GM23338 (cell line): ENCODE measurements at places on chromosomes 6 and 20. TPM values are rescaled to one million over a fixed set of nuclear protein-coding genes. Genes with fewer than 3 reads are reported as not detected.
A peak's percentile ranks its signal among the peaks of the same experiment; 100 is the strongest.

RRAGD gene
- polyA plus RNA-seq: 7.0 and 8.5 TPM in 2 replicates

MTFR2 gene
- polyA plus RNA-seq: 10.3 and 13.5 TPM in 2 replicates

PRICKLE4 gene
- polyA plus RNA-seq: 0.42 and 0.48 TPM in 2 replicates

NKX2-4 gene
- polyA plus RNA-seq: 0.31 and 0.61 TPM in 2 replicates

NHLRC1 gene
- 1.1 and 1.2 TPM in 2 replicates for polyA plus RNA-seq

TAP2 gene
- 3.4 and 4.9 TPM in 2 replicates for polyA plus RNA-seq

CLPSL2 gene
- polyA plus RNA-seq: 2.9 and 3.6 TPM in 2 replicates

SLC24A3 gene
- 0.81 and 1.2 TPM in 2 replicates for polyA plus RNA-seq

FAM83C gene
- polyA plus RNA-seq: not detected in 2 replicates

TP53TG5 gene
- polyA plus RNA-seq: not detected in 2 replicates

ETV7 gene
- polyA plus RNA-seq: 0.47 and 0.78 TPM in 2 replicates

ATP6V1G2 gene
- polyA plus RNA-seq: 2.2 and 2.7 TPM in 2 replicates

PARD6B gene
- 20.0 and 23.5 TPM in 2 replicates for polyA plus RNA-seq

TMEM63B gene
- polyA plus RNA-seq: 8.0 and 10.1 TPM in 2 replicates

- no peak for DNase-seq
These were observed 143.4 kb downstream of the JARID2 start for GRCh38 chr6:15389084-15389764.

- no peak for DNase-seq
These were observed 162.6 kb upstream of the SNX9 start for GRCh38 chr6:157660414-157660813.

GRCh38 chr6:71385111-71385822 lies 96.7 kb downstream of the OGFRL1 start:
- no peak for DNase-seq

- DNase-seq: no peak
These were observed 23.9 kb upstream of the SPTLC3 start for GRCh38 chr20:12984863-12985262.

GRCh38 chr20:48025051-48025515 lies 239.8 kb upstream of the SULF2 start:
- DNase-seq: peak; percentile 21

DNA sequence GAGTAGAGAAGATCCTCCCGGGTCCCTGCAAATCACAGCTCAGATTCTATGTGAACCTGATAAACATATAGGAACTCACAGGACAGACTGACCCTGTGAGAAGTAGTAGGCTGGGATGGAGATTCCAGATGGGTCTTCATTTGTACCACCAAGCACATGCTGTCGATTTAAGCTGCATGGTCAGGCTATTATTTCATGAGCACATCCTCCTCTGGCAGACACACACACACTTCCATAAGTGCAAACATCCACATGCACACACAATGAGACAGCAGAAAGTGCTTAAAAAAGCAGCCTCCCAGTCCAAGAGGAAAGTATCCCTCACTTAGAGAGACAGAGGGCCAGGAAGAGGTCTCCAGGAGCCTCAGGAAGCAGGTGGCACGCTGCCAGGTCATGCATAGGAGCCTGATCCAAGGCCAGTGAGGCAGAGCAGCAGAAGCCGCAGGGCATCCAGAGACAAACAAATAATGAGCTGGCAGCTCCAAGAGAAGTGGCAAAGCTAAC lies 131.8 kb downstream of the UNC5CL start:
- peak; percentile 9 for DNase-seq

GRCh38 chr20:50175938-50176933 lies 14.4 kb upstream of the CEBPB start:
- no peak for DNase-seq

DNA sequence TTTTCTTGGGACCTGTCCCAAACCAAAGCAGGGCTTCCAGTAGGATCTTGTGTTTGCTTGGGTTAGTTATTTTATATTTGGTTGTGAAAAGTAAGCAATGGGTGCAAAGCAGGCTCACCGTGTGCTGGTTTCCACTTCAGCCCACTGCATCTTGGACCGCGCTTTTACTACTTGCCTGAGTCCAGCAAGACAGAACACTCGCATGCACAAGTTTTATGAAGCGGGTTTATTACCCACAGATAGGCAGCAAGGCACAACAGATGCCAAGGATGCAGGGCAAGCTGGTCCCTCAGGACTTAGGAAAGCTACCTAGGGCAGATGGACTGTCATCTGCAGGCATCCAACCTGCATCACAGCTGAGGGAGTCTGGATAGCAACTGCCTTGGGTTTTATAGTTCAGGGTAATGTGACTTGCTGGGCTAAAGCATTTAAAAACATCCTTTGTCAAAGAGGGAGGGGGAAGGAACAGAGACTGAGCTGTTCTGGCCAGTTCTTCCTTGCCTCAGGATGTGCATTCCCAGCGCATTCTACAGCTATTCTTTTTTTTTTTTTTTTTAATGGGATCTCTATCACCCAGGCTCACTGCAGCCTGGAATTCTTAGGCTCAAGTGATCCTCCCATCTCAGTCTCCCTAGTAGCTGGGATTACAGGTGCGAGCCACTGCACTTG lies 18.5 kb downstream of the CITED2 start:
- DNase-seq: no peak

- no peak for DNase-seq
These were observed 15.9 kb downstream of the TMEM200A start for GRCh38 chr6:130381459-130382380.

- no peak for DNase-seq
These were observed 94.2 kb downstream of the BANF2 start for GRCh38 chr20:17793986-17794385.

- no peak for DNase-seq
These were observed 272.7 kb upstream of the IRAK1BP1 start for GRCh38 chr6:78594668-78595066.

DNA sequence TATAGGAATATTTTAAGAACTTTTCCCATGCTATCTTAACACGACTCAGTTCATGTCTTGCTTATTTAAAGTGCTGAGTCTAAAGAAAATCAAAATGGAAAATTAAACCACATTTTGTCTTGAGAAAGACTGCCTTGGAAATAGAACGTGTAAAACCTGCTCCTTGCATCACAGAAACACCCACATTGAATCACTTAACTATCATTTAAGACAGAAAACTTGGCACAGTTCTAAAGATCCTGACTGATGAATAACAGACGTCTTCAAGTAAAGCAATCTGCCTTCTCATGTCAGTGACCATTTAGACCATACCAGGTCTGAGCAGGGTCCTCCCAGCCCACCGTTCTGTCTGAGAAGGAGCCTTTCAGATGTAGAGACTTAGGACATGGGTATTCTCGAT lies 7.4 kb downstream of the PERP start:
- DNase-seq: no peak

DNA sequence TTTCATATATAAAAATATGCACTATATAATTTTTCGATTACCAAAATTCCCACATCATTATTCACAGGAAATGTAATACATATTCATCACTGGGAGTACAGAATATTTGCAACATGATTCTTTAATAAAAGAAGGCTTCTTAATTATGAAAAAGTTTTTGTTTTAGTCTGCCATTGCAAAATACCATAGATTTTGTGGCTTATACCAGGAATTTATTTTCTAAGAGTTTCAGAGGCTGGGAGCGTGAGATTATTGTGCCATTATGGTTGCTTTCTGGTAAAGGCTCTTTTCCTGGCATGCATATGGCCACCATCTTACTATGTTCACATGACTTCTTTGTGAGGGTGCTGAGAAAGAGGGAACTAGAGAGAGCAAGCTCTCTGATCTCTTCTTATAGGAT lies 306.9 kb upstream of the ADGRB3 start:
- no peak for DNase-seq

GRCh38 chr20:37407019-37407566 lies 61.2 kb downstream of the SRC start:
- DNase-seq: no peak

- DNase-seq: peak; percentile 23
These were observed 102.2 kb downstream of the NRN1 start for GRCh38 chr6:5904532-5904931.

GRCh38 chr6:140077827-140078560 lies 703.5 kb upstream of the CITED2 start:
- DNase-seq: no peak

DNA sequence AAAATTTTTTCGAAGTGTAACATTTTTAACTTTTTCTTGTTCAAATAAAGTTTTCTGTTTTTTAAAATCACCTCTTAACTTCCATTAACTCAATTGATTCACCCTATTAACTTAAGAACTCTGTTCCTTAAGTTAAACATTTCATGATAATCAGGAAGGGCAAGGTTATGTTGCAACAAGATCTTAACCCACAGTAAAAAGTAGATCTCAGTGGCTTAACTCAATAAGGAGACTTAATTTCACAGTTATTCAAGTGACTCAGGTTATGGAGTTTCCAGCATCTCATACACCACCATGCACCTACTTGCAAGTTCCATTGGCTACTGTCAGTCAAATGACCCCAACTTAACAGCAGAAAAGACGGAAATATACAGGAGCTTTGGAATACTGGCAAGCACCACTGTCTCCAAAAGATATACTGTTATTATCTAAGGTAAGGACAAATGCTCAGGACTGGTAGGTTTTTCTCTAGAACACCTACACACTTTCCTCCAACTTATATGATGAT lies 11.2 kb downstream of the HLA-DQB1 start:
- DNase-seq: no peak

DNA sequence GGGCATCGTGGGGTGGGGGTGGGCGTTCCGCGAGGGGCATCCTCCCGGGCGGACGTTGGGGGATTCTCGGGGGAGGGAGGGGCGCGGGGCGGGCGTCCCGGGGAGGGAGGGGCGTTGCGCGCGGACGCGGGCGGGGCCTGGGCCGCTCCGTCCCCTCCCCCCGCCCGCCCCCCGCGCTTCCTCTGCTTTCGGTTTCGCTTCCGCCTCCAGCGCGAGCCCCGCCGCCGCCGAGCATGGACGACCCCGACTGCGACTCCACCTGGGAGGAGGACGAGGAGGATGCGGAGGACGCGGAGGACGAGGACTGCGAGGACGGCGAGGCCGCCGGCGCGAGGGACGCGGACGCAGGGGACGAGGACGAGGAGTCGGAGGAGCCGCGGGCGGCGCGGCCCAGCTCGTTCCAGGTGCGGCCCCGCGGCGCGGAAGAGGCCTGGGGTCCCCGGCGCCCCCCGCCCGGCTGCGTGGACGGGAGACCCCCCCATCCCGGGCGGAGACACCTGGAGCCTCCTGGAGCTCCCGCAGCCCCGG lies at the start of gene OGFR:
OGFR (plus strand) TSS at position 209 of the 528 bp plus-strand sequence; CDS start at position 234, 25 bp downstream.
- DNase-seq: peak; percentile 71

DNA sequence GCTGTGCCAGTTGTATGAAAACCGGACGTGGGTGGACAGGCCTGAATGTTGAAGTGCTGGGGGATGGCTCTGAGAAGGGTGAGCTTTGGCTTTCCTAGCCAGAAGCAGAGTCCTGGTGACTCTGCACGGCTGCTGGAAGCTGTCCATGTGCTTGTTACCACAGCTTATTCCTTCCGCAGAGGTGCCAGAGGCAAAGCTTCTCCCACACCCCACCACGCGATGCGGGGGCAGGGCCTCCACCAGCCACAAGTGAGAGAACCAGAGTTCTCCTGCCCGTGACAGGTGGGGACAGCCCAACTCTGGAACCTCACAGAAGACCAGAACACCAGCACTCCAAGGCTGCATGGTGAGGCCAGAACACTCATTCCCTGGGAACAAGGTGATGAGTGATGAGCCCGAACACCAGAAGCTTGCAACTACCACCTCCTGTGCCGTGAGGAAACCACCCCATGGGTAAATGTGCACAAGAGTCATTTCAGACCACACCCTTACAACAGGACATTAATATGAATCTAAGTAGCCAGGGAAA lies 36.7 kb downstream of the JAG1 start:
- no peak for DNase-seq

DNA sequence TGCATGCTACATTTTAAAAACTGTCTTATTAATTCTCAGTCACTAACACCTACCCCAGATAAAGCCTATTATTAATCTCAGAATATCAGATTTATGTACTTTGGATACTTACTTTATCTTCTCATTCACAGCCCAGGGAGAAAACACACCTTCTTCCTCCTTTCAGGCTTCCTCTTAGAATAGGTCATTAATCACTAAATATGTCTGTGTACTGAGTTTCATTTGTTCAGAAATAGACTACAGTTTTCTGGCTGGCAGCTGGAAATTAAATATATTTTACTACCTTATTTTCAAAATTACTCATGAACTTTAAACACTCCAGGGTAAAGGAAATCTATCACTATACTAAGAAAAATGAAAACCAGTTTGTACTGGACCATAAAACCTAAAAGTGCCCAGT lies 147.7 kb upstream of the DST start:
- no peak for DNase-seq

DNA sequence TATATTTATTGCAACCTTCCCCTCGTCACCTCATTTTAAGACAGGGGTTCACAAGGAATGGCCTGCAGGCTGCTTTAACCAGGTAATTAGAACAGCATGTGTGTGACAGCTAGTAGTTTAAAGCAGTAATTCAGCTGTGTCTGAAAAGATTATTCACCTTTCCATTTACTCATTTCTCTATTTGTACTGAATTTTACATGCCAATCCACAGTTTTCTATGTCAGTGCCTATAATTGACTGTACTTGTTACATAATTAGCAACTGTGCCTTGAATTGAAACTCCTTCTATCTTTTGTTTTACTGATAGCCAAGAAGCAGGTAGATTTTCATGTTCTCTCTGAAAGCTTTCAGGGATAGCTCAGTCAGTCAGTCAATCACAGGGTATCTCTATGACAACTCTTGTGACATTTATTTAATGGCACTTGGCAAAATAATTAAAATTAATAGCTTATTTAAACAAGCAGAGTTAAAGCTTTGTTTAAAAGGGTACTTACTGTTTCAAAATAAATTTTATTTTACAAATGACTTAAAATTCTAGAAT lies 214.0 kb downstream of the ZFAND3 start:
- DNase-seq: no peak

DNA sequence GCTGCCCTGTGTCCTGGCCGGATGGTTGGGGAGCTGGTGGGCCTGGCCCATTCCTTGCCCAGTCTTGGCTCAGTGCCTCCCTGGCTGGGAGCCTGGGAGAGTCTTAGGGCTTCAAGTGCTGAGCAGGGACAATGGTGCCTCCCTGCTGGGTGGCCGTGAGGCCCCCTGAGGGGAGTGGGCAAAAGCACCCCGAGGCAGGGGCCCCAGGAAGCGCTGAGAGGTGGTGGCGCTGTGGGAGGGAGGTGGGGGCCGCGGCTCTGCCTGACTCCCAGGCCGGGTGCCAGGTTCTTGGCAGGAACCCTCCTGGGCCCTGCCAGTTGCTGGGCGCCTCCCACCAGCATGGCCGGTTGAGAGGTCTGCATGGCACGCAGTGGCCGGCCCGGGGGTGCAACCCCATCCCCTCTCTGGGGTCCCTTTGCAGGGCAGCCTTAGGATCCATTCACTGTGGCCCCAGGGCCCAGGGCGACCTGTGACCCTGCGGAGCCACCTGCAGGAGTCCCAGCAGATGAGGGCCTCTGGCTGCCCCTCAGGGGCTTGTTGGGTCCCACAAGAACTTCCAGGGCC lies 9.2 kb upstream of the RPS21 start:
- DNase-seq: no peak

DNA sequence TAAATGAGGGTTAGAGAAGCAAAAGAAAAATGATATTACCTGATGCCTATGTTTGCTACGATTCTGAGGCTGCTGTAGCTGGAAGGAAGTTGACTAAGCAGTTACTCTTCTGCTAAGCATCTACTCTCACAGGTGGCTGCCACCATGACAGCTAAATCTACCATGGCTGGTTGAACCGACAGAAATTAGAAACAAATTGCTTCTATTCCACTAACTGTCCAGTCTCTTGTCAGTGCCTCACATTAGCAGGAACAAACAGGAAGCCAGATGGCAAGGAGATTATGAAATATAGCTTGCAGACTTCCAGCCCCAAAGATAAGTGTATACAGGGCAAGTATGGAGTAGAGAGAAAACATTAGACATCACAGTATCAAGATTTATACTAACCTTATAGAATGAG lies 59.4 kb upstream of the TMEM200A start:
- no peak for DNase-seq

- no peak for DNase-seq
These were observed 530.1 kb upstream of the NOX3 start for GRCh38 chr6:155985660-155986138.

GRCh38 chr6:124604719-124605118 lies 357.5 kb upstream of the RNF217 start:
- DNase-seq: no peak
